ENCODE measurements at places on chromosomes 4 and X.

- DNase-seq = peak; percentile 62
Observed at GRCh38 chr4:54879576-54879975, 221.8 kb downstream of the KIT start.

- no peak for DNase-seq
Observed at GRCh38 chr4:85734424-85734831, 259.5 kb downstream of the ARHGAP24 start.

GRCh38 chr4:81634165-81634564 is 162.5 kb upstream of the RASGEF1B start:
- no peak for DNase-seq

DNA sequence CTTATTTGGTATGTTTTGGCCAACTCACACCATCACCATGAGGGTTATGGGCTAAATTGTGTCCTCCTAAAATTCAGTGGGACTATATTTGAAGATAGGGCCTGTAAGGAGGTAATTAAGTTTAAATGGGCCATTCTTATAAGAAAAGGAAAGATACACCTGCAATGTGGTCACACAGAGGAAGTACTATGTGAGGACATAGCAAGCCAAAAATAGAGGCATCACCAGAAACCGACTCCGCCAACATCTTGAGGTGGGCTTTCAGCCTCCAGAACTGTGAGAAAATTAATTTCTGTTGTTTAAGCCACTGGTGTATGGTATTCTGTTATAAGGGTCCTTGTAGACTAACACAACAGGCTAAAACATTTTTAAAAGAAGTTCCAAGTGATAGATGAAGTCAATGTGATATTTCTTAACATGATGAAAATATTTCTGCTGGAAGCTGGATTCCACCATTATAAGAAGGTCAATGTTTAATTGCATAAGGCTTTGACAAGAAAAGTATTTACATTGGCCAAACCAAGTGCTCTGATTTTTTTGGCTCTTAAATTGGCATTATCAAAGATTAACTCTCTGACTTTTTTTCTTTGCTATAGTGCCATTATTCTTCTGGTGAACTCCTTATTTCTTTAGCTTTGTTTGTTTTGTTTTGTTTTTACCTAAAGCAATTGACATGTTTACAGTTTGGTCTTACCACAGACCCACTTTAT is 540.9 kb downstream of the PPARGC1A start:
- no peak for DNase-seq

- DNase-seq = no peak
Observed at GRCh38 chr4:1227816-1228215, 21.1 kb downstream of the CTBP1 start.

- DNase-seq = peak; percentile 80
Observed at GRCh38 chr4:81255524-81255923, 40.5 kb upstream of the PRKG2 start.

GRCh38 chrX:10172877-10173276 is 16.1 kb downstream of the CLCN4 start:
- no peak for DNase-seq

- no peak for DNase-seq
Observed at GRCh38 chr4:16682975-16683374, 215.5 kb downstream of the LDB2 start.

DNA sequence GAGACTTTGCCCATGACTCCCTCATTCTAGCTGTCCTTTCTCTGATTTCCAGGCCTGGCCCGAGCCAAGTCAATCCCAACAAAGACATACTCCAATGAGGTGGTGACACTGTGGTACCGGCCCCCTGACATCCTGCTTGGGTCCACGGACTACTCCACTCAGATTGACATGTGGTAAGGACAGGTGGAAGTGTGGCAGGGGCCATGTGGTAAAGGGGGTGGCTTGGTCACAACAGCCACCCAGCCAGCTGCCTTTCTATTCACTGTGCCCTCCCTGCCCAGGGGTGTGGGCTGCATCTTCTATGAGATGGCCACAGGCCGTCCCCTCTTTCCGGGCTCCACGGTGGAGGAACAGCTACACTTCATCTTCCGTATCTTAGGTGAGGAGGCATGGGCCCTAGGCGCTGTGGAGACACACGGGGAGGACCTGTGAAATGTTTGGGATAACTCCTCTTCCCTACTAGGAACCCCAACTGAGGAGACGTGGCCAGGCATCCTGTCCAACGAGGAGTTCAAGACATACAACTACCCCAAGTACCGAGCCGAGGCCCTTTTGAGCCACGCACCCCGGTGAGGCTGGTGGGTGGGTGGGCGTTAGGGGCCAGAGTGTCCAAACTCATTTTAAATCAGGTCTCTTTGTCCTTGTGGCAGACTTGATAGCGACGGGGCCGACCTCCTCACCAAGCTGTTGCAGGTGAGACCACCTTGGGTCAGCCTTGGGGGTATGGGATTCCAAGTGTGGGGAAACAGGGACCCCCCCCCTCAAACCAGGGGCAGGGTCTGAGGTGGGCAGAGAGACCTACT is 6.1 kb upstream of the USP11 start:
- no peak for DNase-seq

DNA sequence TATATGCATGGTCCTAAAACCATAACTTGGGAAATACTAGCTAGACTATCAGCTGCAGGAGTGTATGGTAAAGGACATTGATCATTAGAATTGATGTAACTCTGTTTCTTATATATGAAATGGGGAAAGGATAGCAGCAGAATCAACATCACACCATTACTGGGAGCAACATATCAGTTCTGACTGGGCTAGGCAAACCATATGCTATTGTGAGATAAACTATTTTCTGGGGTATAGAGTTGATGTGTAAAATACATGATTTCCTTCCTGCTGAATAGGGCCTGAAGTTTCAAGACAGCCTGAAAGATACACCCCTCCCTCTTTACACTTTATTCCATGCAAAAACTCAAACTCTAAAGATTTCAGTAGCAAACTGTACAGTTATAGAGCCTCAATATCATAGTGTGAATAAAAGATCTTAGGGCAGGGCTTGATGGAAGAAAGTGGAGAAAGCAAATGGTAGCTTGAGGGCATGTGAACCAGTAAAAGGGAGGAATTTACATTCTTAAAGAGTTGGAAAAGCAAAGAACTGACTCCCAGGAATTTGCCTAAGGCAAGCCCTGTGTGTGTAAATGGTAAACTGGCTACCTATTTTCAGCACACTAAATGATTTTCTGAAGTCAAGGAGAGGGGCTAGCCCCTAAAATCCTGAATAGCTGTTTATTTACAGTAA is 404.1 kb downstream of the MAPK10 start:
- peak; percentile 58 for DNase-seq

DNA sequence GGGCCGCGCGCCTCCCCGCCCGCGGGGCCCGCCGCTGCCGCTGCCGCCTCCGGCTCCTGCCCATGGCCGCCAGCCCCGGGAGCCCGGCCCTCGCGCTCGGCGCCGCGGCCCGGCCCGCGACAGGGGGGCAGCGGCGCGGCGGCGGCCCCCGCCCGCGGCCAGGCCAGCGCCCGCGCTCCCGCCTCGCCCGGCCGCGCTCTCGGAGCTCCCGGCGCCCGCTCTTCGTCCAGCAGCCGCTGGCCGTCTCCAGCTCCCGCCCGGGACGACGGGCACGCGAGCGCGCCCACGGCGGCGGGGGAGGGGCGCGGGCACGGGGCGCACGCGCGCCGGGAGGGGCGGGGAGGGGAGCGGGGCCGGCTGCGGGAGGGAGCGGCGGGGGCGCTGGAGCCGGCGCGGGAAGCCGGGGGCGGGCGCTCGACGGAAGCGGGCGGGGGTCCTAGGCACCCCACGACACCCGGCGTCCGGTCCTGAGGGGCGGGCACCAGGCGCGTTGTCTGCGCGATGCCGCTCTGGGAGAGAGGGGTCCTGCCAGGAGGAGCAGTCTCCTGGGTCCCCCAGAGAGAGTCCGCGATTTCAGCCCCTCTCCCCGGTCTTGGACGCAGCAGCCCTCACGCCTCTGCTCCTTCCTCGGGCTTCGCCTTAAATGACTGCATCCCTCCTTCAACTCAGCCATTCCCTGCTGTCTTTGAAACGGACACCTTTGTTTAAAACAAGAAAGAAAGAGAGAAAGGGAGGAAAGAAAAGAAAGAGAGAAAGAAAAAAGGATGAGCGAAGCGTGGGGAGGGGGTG is 490 bp upstream of the PDZD4 start:
- DNase-seq = peak; percentile 38

DNA sequence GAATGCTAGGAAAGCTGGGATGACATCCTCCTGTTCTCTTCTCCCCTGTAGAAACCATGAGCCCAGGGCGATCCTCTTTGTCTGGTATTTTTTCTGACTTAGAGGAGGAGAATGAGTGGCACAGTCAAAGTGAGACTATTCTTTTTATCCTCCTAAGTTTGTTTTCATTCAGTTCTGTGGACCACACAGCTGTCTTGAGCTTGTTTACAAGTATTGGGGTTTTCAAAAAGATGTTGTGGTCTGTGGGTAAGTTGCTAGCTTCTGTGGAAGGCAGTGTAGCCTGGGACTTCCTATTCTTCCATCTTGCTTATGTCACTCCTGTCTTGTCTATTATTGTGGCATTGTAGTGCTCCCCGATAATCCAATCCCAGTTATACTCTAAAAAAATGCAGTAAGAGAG is 223.0 kb downstream of the PAPSS1 start:
- DNase-seq = no peak

- peak; percentile 57 for DNase-seq
Observed at GRCh38 chrX:118420462-118420861, 74.6 kb downstream of the WDR44 start.

GRCh38 chrX:16544969-16545368 is 105.0 kb upstream of the S100G start:
- DNase-seq = no peak

- DNase-seq = no peak
Observed at GRCh38 chr4:109721033-109721432, 8.8 kb downstream of the PLA2G12A start.

DNA sequence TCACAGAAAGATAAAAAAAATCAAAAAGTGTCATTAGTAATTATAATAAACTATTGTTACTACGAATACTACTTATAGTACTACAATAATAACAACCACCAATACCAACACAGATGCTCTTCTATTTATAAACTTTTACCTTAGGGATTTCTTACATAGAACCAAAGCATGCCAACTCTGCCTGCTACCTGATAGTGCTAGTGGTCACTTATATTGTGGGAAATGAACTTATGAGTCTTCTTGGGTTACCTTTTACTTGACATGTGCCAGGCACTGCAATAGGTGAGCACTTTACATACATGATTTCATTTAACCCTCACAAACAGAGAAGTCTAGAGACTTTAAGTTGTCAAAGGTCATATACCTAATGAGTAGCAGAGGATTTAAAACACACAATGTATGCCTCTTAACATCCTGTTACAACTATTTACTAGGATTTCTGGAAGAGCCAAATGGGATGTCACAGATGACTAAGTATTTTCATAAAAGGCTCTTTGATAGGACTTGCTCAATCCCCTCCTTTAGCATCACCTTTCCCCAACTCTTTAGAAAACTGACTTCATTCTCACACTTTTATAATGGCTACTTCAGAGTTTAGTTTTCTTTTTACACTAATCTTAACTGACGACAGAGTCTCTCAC is 265.2 kb downstream of the CHIC1 start:
- DNase-seq = no peak

- DNase-seq = no peak
Observed at GRCh38 chrX:152614791-152615190, 22.9 kb upstream of the GABRQ start.

GRCh38 chr4:6719611-6720179 is 3.7 kb downstream of the BLOC1S4 start:
- no peak for DNase-seq

- peak; percentile 13 for DNase-seq
Observed at GRCh38 chr4:7462509-7462971, 27.8 kb upstream of the PSAPL1 start.

DNA sequence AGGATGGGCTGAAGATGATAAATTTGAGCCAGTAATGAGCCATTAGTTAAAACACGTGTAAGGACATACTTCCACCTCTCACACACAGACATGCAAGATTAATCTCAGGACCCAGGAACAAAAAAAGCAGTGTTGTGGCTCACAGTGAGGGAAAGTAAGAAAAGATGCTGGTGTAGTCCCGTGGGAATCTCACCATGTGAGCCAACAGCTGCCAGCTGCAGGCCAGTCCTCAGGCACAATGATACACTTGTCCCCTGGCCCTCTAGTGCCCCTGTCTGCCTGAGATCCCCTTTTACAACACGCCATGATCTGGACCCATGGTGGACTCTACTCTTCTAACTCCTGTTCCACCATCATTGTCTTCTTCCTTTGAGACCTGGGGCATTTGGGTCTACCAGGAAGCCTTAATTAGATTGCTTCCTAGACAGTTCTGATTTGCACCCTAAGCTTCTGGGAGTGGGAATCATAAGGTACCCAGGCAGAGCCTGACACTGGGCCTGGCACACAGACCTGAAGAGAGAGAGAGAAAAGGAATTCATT is 194.7 kb downstream of the STIM2 start:
- DNase-seq = no peak

DNA sequence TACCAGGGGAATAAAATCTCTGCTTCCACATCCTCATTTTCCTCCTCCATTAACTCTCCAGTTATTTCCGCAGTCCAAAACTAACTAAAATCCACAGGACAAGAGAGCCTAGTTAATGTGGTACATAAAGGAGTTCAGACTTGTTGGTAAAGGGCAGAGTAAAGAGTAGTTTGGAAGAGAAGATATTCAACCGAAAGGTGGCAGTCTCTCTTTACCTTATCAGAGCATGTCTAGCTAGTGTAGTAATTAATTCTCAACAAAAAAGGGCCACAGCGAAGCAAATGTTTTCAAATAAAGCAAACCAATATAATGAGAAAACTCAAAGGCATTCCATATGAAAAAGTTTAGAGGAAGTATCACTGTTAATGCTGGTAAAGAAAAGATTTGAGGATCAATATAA is 286.5 kb downstream of the GLUD2 start:
- DNase-seq = no peak

DNA sequence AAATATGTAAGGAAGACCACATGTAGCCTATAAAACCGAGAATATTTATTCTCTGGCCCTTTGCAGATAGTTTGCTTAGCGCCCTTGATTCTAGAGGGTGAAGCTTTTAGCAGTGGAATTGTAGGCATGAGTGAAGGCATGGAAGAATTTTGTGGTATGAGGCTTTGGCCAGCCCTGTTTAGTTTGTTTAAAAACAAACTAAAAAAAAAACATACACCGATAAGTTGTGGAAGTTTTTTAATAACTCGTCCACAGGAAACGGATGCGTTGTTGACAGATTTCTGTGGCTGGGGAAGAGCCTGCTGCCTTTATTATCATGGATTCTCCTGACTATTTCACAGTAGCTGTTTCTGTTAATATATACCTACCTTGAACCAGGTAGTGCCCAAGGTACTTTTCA is 194.7 kb upstream of the LNX1 start:
- DNase-seq = peak; percentile 29

DNA sequence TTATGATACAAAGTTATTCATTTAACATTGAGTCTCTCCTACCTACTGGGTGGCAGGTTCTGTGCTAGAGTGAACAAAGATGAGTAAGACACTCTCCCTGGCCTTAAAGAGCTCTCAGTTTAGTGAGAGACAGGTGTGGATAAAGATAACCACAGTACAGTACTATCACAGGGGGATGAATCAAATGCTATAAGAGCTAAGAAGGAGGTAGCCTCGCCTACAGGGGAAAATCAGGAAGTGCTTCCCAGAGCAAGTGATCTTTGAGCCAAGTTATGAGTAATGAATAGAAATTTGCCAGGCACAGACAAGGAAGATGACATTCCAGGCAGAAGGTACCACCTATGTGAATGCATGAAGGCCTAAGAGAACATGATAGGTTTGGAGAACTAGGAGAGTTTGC is 3.4 kb upstream of the IGBP1 start:
- DNase-seq = no peak

- DNase-seq = no peak
Observed at GRCh38 chr4:128841402-128841801, 31.9 kb downstream of the JADE1 start.

Measured in adipocyte (in vitro differentiated cells).